ENCODE measurements at places on chromosomes 7 and 10.

- no peak for DNase-seq
Measured at GRCh38 chr10:61775111-61775510, 112.4 kb downstream of the CABCOCO1 start.

DNA sequence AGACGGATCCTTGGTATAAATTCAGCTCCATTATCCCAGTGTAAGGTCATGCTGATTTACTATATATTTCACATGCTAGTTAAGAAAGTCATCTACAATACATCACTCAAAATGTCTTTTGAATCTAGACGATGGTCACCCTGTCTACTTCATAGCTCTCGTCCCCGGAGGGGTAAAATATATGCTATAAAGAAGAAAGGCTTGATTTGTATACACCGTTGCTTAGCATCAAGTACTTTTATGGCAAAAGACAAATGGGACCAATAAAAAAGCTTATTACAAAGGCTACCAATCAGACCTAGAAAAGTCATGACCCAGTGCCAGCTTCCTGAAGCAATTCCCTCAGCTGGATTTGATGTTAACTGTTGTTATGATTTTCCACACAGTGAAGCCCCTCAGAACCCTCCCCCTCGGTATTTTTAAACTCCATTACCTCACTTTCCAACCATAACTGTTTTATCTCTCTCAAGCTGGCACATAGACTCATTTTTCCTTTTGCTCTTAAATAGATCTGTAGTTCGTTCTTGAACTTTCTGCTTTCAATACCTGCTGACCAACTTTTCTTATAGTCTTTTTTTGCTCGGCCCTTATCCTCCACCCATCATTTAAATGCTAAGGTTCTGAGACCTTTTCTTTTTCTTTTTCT is 104.9 kb downstream of the DOCK4 start:
- no peak for DNase-seq

DNA sequence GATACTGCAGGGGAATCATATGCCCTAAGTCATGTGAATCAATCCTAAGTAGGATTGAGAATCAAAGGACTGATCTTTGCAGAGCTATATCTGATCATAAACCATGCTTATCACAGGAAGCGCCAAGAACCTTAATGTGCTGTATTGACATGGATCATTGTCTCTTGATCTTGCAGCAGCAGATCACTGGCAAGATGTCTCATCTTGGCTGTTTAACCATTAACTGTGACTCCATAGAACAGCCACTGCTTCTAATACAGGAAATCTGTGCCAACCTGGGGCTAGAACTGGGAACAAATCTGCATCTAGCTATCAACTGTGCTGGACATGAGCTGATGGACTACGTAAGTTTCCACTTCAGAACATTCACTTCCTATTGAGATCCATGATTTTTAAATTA is 21.6 kb downstream of the ENO4 start:
- DNase-seq, result no peak

DNA sequence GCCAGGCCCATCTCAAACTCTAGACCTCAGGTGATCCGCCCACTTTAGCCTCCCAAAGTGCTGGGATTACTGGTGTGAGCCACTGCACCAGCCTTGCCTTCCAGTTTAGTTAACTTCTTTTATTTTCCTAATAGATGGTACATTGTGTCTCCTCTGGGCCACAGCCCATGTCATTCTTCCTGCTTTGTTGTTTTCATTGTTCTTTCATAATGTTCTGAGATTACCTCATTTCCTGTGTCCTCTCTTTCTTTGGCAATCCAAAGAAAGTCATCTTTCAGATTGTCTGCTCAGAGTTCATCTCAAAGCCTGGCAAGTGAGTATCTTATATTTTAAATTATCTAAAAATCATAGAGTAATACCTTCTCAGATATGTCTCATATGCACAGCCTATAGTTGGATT is at the start of gene OLAH:
Gene OLAH (plus strand): TSS at position 270 of the 400 bp plus-strand sequence. CDS start 3,346 bp downstream, outside the sequence.
- DNase-seq, result no peak

DNA sequence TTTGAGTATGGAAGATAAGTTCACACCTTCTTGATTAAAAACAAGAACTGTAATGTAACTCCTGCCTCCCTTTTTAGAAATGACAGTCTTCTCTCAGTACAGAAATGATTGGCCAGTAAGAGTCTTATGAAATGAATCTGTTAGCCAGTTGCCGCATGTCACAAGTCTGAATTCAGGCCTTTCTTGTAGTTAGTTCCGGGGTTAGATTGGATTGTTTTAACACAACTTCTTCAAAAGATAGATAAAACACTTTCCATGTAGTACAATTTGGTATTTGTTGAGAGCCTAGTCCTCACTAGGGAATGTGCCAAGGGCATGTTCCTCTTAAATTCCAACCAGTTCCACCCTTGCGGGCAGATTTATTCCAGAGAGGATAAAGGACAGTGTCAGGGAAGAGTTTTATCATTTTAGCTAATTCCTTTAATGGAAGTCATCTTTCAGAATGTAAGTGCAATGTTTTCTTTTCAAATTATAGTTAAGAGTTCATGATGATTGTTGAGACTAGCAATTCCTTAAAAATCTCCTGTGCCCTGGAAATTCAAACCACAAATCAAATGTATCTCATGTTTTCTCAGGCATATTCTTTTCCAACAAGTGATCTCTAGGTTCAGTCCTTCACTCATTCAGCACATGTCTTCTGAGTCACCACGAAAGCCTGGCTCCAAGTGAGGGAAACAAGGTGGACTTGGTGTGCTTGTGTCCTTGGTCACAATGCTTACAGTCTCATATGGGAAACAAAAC is 4.1 kb downstream of the FHIP2A start:
- DNase-seq, result no peak

DNA sequence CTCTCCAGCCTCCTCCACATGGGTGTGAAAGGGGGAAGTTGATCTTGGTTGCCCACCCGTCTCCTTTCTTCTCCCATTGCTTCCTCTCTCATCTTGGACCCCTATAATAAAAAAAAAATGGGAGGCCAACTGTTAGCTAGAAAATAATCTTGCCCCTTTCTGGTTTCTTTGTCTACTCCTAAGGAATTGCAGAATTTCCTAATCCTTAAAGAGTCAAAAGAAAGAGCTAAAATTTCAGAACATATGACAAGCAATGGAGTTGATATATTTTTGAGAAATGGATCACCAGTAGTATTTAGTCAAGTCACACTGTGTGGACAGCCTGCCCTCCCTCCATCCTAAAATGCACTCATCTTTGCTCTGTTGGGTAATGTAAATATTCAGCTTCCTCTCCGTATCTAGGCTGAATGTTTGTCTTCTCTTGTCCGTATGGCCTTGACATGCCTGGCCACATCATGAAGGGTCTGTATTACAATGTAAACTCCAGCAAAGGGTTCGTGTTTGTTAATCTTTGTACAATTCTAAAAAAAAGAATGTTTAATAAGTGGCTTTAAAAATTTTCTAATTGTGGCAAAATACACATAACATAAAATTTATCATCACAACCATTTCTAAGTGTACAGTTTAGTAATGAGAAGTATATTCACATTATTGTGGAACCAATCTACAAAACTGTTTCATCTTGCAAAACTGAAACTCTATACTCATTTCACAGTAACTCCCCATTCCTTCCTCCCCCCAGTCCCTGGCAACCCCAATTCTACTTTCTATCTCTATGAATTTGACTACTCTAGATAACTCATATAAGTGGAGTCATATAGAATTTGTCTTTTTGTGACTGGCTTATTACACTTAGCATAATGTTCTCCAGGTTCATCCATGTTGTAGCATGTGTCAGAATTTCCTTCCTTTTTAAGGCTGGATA is 71.5 kb downstream of the ZNF92 start:
- DNase-seq, result no peak

DNA sequence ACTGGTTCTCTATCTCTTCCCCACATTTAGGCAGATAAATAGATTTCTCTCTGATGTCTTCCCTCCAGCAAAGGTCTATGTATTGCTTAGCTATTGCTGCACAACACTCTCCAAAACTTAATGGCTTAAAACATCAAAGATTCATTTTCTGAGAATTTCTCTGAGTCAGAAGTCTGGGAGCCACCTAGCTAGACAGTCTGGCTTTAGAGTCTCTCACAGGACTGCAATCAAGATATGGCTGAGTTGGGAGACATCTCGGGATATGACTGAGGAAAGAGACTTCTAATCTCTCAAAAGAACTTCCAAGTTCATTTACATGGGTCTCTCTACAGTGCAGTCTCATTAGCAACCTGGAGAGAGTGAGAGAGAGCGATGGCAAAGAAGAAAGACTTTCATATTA is 553.6 kb upstream of the GHITM start:
- no peak for DNase-seq

DNA sequence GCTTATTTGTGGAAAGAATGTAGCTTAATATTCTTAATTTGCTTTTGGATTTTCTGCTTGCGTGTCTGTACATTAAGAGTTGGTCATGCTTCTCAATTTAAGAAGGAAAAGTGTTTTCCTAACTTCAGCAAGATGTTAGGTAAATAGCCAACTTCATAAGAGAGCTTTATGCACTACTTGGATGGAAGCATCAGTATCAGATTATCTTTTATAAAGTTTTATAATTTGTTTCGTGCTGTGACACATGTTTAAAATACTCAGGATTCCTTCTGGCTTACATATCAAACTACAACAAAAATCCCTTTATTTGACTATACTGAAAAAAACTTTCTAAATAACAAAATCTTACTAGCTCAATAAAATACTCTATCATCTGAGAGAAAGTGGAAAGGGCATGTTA is 34.8 kb upstream of the AGR2 start:
- DNase-seq, result no peak

- DNase-seq, result no peak
Measured at GRCh38 chr7:132683896-132684690, 107.8 kb upstream of the PLXNA4 start.

DNA sequence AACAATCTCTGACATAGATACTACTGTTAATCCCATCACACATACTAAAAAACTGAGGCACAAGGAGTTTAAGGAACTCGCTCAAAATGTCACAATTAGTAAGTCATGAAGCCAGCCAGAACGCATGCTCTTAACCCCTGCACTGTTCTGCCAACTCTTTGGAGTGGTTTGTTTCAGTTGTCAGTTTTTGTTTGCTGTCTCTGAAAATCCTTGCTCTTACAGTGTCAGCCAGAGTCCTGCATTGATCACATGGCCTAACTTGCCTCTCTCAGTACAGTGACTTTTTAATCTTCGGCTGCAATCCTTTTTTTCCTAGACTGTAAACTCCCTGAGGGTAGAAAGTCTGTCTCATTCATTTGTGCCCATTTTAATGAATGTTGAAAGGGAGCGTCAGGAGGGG is 753.8 kb downstream of the AUTS2 start:
- DNase-seq, result no peak

GRCh38 chr7:29105752-29106668 is 40.3 kb downstream of the CPVL start:
- peak; percentile 2 for DNase-seq

GRCh38 chr10:99698504-99699080 is 33.3 kb downstream of the COX15 start:
- DNase-seq, result no peak

DNA sequence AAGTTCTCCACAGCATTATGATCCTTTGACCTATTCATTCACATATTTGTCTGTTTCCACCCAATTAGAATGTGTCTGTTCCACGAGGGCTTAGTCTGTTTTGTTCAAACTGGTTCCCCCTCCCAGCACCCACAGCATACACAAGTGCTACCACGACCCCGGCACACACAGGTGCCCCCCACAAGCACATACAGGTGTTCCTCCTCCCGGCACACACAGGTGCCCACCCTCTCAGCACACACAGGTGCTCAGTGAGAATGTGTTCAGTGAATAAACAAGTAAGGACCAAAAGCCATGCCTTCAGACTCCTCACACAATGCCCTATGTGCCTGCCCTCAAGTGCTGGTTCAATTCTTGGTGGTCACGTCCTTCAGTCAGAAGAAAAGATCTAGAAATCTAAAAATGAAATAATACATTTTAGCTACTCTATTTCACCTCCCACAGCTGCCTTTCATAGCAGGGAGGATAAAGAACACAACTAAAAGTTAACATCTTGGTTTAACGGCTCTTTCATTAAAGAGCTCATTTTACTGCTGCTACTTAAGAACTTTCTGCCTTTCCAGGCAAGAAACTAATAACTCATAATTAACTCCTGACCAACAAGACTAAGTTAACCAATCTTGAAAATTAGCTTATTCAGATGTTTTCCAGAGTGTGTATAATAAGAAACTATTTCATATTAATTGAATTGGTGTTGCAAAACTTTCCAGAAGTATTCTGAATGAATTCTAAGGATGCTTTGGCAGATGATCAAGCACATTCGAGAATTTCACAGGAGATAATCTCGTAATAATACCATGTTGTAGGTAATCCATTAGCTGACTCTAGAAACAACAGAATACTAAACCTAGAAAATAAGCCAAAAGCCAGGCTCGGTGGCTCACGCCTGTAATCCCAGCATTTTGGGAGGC is 2.3 kb downstream of the DNMBP start:
- no peak for DNase-seq

DNA sequence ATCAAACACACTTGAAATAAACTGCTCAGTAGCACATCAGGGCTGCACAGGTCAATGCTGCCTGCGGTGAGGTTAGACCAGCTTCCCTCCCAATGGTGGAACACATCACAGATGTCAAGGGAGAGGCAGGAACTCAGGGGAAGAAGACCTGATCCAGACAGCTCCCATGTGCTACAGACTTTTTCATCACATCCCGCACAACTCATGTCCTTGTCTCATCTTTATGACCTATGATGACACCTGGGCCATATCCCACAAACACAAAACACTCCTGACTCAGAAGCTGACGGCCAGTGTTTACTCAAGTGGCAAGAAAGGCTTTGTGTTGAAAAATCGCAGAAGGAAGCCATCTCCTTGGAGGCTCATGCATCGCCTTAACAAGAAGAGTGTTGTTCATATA is 91.6 kb downstream of the HTR5A start:
- DNase-seq, result no peak

GRCh38 chr10:67140641-67141040 is 214.8 kb downstream of the LRRTM3 start:
- no peak for DNase-seq

DNA sequence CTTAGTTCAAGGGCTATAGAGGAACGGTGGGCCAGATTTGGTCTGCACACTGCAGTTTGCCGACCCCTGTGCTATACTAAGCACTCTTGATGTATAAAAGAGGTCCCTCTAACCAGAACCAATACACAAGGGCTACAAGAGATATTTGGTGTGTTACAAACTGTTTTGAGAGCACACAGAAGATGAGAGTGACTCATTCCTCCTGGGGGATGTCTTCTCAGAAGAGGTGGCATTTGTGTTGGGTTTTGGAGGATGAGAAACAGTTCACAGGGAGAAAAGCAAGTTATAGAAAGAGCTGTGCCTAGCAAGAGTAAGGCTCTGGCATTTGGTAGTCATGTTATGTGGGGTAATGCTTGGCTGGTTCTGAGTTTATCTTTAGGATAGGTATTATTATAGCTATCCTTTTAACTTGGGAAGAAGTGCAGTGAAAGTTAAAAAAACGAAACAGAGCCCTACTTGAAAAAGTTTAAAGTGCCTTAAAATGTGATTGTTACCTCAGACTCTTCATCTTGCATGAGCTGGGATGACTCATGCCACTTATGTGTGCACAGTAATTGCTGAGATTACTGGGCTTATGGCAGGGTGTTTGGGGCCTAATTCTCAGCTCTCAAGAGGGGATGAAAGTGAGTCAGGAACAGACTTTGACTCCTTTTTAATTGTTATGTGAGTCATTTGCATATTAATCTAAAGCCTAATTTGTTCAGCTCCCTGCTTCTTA is 160.4 kb downstream of the KIF20B start:
- no peak for DNase-seq
